ENCODE measurements at places on chromosomes 1 and 21.

GRCh38 chr1:95636897-95637296 lies 402.9 kb downstream of the RWDD3 start:
- no peak for DNase-seq

DNA sequence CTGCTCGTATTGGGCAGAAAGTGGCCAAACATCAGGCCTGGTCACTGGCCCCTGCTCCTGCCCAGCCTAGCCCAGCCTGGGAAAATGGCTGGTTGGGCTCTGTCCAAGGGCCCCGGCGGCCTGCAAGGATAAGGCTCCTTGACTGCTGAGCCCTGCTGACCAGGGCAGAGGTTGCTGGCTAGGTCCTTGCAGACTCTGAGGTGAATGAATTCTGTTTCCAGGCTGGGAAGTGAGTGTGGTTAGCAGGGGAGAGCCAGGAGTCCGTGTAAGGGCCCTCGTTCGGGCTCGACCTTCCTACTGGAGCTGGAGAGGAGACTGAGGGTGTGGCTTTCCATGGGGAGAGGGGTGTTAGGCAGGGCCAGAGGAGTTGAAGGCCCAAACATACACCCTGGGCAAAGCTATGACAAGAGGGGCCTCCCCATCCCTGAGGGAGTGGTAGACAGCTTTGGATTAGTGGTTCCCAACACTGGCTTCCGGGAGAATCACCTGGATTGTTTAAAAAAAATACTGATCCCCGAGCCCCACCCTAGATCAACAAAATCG lies 20.6 kb downstream of the CSF1 start:
- DNase-seq = no peak

DNA sequence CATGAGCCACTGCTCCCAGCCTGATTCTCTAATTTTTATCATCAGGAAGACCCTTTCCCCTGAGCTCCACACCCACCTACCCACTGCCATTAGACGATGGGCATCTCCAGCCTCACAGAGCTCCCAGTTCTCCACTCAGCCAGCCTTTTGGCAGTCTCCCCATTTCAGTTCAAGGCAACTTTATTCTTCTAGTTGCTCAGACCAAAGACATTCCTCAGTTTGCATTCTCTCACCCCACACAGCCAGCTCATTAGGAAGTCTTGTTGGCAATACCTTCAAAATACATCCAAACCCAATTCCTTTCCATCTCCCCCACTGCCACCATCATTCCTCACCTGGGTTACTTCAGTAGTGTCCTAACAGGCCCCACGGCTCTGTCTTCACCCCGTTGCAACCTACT lies 53.4 kb upstream of the COX20 start:
- DNase-seq = no peak

DNA sequence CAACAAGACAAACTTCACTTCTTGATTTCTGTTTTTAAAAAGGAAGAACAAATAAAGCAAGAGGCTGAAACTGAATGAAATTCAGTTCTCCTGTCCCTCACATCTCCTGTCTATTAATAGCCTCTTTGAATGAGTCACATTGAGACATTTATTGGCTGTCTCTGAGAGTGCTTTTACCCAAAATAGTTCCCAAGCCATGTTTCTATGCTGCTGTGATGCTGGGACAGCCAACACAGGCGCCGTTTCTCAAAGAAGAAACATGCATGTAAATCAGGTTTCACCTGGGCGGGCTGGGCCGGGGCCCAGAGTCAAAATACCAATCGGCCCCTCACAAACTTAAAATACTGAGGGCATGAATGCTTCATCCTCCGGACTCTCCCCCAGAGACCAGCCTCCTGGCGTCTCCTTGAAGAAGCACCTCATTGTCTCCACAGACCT lies 105.2 kb downstream of the EDEM3 start:
- DNase-seq = no peak

GRCh38 chr1:82542141-82542540 lies 741.4 kb downstream of the ADGRL2 start:
- no peak for DNase-seq

DNA sequence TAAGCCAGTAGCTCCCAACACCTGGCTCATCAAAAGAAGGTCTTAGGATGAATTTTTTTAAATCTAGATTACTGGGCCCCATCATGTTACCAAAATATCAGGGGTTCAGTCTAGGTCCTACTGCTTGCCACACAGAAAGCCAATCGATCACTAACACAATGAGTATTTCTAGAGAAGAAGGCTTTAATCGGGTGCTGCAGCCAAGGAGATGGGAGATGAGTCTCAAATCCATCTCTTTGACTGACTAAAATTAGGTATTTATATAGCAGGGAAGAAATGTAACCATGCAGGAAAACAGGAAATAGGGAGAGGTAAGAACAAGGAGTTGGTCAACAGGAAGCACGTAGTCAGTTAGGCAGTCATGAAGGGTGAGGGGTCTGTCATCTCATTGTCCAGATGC lies 288.2 kb downstream of the CEP170 start:
- DNase-seq = no peak

GRCh38 chr1:173266841-173267240 lies 59.7 kb upstream of the TNFSF4 start:
- DNase-seq = no peak

- DNase-seq = peak; percentile 3
These were observed 11.6 kb downstream of the REG4 start for GRCh38 chr1:119799599-119800177.

Measured in stimulated activated CD4-positive, alpha-beta T cell treated with anti-CD3 and anti-CD28 coated beads, Interleukin-15, amount 100 ng/mL, for 24 hours (primary cell).